ENCODE measurements at places on chromosomes 6 and 20.

- no peak for DNase-seq
Measured at GRCh38 chr20:58645412-58645968, 5.6 kb upstream of the STX16 start.

GRCh38 chr6:47922391-47922790 lies 140.6 kb downstream of the OPN5 start:
- no peak for DNase-seq

DNA sequence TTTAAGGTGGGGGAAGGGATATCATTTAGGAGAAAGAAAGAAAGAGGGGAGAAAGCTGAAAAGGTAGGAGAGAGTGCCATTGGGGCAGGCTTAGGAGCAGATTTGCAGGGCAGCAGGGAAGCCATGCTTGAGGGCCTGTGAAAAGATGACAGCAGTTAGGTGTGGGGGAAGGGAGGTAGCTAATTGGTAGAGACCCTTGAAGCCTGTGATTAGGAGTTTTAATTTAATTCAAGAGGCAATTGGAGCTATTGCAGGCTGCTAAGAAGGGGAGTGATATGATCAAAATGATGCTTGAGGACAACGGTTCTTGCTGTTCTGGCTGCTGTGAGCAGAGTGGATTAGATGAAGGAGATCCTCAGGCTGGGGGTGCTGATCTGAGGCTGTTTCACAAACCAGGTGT lies 24.5 kb upstream of the SEC63 start:
- DNase-seq: no peak

GRCh38 chr6:155481215-155481614 lies 25.6 kb upstream of the NOX3 start:
- no peak for DNase-seq

GRCh38 chr6:44264154-44265006 lies 971 bp downstream of the NFKBIE start:
- no peak for DNase-seq

DNA sequence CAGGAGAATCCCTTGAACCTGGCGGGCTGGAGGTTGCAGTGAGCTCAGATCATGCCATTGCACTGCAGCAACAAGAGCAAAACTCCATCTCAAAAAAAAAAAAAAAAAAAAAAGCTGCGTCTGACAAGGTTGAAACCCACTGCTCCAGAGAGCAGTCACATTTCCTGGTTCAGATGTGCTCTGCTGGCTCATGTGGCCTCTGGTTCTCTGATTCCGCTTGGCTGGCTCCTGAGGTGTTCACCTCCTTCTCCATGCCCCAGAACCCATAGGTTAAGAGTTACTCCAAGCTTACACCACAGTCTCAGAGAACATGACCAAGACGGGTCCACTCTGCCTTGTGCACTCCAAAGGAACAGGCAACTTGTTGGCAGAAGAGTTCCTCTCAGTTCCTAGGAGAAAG lies 8.8 kb upstream of the CNR1 start:
- DNase-seq: no peak

DNA sequence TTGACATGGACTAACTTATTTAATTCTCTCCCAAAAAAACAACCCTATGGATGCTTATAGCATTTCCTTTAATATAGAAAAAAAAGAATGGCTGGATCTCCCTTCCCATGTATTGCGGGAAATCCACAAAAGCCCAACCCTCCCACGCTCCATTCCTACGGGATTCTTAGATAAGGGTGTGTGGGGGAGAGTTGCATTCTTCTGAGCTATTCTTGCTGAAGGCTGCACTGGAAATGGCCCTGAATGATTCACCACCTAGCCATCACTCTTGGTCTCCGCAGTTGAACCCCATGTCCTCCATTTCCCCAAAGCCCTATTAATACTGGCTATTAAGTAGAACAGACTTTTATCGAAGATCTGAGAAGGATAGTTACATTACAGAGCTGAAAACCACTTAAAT lies 41.9 kb upstream of the ADGRF5 start:
- no peak for DNase-seq

DNA sequence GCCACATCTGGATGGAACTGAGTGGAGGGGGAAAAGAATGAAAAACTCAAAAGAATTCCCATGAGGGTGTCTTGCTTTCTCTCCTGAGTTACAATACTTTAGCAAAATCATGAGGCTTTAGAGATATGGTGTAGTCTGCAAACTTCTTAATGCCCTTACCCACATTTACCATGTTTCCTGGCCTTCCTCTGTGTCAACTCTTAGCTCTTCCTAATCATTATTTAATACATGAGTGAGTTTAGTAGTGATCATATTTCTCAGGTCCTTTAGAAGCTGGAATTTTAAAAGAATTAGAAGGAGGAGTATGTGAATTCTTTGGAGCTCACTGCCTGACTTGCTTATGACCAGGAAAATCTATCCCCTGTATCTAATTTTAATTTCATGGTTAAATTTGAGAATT lies 39.0 kb downstream of the STX11 start:
- DNase-seq: no peak

DNA sequence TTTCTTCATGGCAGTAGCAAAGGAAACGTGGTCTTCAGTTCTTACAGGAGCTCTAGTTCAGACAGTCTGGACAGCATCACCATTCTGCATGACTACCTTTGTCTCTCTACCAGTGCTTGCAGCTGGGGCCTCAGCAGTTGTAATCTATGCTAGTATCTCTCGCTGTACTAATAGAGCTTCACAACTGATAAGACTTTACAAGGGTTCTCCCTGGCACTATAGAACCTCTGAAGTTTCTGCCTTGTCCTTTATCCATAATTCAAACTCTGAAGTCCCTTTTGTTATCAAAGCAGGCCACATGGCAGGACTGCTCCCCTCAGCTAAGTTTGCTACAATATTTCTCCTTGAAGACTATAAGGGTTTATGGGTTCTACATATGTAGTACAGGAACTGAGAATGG lies 842.1 kb upstream of the ADGRB3 start:
- DNase-seq: no peak

GRCh38 chr20:63067721-63068560 lies 61.2 kb upstream of the BHLHE23 start:
- no peak for DNase-seq

DNA sequence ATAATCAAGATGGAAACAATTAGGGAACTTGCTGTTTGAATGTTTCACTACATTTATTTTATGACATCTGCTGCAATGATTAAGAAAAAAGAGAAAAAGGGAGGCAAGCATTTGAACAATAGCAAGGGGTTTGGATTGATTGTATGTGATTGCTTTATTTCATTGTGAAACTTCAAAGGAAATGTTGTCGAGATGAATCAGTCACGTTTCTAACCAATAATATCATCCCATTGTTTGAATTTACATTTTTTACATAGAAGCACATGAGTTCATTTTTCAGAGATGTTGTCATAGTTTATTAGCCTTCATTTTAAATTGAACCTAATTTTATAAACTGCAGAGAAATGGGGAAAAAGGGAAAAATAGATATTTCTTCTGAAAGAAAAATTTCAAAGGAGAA lies 572.0 kb downstream of the KIF16B start:
- no peak for DNase-seq

GRCh38 chr6:138981416-138981815 lies 6.6 kb downstream of the REPS1 start:
- no peak for DNase-seq

- no peak for DNase-seq
Measured at GRCh38 chr6:22145823-22146677, 150.8 kb downstream of the PRL start.

GRCh38 chr6:56246881-56247653 lies at the start of gene COL21A1:
Gene COL21A1 (minus strand): TSS chr6:56247580. CDS start chr6:56182618, 64,962 bp downstream.
- DNase-seq: no peak

DNA sequence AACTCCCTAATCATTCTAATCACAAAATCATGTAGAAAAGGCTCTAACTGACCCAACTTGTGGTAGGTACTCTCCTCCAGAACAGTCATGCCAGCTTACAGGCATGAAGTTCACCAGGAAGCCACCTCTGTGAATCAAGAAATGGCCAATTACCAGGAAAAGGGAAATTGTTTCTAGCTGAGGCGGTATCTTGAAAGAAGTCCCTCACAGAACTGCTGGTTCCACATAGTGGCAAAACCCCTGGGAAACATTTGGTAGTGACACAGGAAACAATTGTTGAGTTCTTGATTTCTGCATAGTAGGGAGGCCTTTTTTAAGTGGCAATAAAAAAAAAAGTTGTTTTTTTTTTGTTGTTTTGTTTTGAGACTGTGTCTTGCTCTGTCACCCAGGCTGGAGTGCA lies 3.4 kb upstream of the ZHX3 start:
- DNase-seq: no peak

GRCh38 chr20:38445901-38446425 lies 10.8 kb upstream of the SNHG17 start:
- DNase-seq: no peak

DNA sequence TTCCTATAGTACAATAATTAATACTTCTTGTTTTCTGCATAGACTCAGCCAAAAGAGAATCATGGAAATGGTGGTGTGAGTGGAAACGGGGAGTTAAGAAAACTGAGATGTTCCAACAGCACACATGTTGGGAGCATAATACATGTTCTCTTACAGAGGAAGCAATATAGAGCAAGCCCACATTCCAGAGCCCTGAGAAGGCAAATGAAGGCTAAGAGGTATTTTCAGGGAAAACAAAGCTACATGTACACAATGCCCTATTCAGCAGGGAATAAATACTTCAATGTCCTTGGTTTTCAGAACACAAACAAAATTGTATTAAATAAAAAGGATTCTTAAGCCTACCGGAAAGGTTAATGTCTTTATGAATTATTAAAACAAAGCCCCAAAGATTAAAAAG lies 35.1 kb upstream of the SMIM8 start:
- DNase-seq: no peak

DNA sequence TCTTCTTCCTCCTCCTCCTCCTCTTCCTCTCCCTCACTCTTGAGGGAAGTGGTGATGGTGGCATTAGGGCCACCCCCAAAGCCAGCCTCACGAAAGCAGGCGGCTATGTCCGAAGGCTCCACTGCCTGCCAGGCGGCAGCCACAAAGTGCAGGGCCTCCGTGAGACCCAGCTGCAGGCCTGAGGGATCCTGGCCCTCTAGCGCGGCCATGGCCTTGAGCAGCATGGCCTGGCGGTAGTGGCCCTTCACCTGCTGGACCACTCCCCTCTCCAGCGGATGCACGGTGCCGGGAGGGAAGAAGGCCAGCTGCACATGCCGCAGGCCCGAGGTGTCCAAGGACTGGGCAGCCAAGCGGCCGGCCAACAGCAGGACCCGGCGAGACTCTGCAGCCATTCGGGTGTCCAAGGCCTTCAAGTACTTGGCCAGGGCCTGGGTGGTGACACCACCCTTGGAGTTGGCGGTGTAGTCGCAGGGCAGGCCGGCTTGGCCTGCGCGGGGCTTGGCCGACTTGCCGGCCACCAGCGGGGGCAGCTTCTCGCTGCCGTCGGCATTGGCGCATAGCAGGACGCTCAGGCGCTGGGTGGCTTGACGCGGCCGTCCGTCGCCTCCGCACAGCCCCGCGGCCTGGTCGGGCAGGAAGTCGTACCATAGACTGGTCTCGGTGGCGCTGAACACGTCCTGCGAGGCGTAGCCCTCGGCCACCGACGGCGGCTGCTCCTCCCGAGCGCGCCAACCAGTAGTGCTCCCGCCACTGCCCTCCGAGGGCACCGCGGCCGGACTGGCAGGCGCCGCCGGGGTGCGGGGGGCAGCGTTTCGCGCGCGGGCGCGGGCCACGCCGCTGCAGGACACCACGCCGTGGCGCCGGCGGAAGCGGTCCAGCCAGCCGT lies 1.1 kb downstream of the CENPB start:
- DNase-seq: no peak

GRCh38 chr20:63406617-63407245 lies 45.6 kb upstream of the CHRNA4 start:
- DNase-seq: no peak
